G401 (cell line): ENCODE measurements at places on chromosomes 12 and 14. TPM values are rescaled to one million over a fixed set of nuclear protein-coding genes. Genes with fewer than 3 reads are reported as not detected.

Gene CYP46A1
- 0.86 and 3.0 TPM in 2 replicates for total RNA-seq

Gene KRT7
- total RNA-seq = 0.49 TPM in 1 of 2 replicates, not detected in the other

Gene TDP1
- 61.9 and 62.4 TPM in 2 replicates for total RNA-seq

DNA sequence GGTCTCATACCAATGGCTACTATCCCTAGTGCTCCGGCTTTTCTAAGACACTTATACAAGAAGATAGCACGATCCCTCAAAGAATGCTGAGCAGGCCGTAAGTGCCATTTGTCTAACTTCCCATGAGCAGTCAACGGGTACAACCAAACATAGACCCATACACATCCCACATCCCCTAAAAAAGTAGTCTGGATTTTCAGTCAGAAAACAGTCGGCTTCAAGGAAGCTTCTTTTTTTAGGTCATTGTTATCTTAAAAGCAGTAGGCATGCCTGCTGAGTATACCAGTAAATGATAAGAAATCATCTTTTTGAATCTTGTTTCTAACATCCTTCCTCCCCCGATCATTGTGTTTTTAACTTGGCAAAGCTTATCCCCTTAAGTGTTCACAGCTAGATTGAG is 19.8 kb downstream of the OSBPL8 start:
- no peak for DNase-seq

GRCh38 chr12:125888921-125889320 is 823.7 kb downstream of the AACS start:
- no peak for DNase-seq

DNA sequence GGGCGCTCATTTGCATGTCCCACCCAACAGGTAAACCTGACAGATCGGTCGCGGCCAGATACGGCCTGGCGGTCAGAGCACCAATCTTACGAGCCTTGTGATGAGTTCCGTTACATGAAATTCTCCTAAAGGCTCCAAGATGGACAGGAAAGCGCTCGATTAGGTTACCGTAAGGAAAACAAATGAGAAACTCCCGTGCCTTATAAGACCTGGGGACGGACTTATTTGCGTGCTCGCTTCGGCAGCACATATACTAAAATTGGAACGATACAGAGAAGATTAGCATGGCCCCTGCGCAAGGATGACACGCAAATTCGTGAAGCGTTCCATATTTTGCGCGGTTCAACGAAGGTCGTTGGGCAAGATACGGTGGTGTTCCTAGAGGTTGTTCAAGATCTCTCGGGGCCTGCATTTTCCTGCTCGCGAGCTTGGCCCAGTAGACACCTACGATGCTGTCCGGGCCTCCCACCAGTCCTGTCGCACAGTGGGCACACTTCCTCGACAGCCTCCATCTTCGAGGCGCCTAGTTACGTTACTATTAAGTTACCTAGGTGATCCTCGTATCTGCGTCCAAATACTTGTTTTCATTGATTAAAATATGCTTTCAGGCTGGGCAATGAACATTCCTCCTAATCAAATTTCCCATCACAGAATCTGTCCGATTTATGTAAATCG is at the start of gene RNU6-7:
Gene RNU6-7, plus strand, starts transcription at position 230 of the 675 bp plus-strand sequence.
- peak; percentile 80 for DNase-seq

- DNase-seq = no peak
Measured at GRCh38 chr14:81485372-81485771, 48.3 kb downstream of the SEL1L start.

- DNase-seq = no peak
Measured at GRCh38 chr12:124107351-124107750, 134.3 kb downstream of the ZNF664 start.

DNA sequence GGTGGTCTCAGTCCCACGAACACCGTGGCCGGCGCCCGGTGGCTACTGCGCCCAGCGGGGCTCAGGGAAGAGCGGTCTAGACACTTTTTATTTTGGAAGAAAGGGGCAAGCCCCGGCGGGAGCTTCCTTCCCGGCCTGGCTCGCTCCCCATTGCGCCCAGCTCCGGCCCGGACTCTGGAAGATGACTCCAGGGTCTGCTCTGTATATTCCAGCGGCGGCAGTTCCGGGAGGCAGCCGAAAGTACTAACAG is 225.1 kb upstream of the CRY1 start:
- DNase-seq = no peak

DNA sequence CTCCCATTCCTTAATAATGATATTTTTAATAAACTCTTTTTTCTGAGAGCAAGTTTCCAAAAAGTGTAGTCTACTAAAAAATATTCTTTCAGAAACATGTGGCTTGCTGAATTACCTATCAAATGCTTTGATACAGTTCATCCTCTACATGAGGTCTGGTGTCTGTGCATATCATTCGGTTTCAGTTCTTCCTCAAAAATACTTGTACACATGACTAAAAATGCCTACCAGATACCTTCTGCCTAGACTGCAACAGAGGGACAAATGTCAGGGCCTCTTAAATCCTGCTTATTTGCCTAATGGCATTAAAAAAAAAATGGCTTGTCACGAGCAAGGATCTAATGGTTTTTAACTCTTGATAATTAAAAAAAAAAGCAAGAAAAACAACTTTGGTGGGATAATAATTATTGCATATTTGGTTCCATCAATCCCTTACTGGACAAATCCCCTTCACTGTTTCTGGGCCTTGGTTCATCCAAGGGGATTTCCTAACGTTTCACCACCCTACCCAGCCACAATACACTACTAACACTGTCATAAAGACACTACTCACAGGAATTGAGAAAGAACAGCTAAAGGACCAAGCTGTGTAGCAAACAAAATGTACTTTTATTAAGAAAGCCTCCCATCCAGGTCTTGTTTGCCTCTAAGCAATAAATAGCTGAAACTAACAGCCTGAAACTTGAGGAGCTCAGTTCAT is 45.7 kb downstream of the PARP11 start:
- no peak for DNase-seq

- DNase-seq = peak; percentile 88
Measured at GRCh38 chr12:26124446-26125399, at the start of gene BHLHE41. Gene BHLHE41 (minus strand): TSS chr12:26125037. CDS start chr12:26124779, 258 bp downstream.
